ENCODE measurements at places on chromosomes 12 and 14.

GRCh38 chr12:93849946-93850345 lies 172.8 kb downstream of the CRADD start:
- no peak for DNase-seq

GRCh38 chr14:89681086-89682018 lies 264.3 kb upstream of the FOXN3 start:
- peak; percentile 48 for DNase-seq

GRCh38 chr12:83059107-83059506 lies 372.4 kb downstream of the TMTC2 start:
- DNase-seq = no peak

DNA sequence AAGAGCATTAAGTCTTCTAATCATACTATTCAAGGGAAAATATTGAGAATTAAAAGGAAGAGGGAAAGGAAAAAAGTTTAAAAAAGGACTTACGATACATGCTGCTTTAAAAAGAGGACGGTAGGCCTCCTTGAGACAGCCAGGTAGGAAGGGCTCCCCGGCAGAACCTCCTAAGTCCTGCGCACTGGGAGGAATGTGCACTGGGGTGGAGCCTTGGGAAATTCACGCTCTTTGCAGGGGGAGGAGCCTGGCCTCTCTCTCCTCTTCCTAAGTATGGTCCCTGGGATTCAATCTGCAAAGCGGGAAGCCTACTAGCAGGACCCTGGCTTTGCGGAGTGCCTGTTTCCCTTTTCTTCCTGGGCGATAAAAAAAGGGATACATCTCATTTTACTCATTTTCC lies 553.0 kb downstream of the RPS29 start:
- DNase-seq = no peak

DNA sequence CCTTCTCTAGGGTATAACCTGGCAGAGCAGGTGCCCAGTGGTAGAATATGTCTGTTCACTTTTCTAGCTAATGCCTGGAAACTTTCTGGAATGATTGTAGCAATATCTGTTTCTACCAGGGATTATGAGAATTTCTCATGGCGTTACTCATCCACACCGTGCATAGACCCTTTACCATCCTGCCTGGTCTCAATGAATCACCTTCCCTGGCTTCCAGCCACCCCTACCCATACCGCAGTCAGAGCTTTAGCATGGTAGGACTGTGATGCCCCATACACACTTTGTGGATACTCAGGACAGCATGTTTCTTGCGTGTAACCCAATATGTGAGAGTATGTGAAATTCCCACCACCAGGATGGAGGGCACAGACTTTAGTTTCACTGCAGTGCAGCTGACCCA lies 45.4 kb downstream of the TUNAR start:
- no peak for DNase-seq

DNA sequence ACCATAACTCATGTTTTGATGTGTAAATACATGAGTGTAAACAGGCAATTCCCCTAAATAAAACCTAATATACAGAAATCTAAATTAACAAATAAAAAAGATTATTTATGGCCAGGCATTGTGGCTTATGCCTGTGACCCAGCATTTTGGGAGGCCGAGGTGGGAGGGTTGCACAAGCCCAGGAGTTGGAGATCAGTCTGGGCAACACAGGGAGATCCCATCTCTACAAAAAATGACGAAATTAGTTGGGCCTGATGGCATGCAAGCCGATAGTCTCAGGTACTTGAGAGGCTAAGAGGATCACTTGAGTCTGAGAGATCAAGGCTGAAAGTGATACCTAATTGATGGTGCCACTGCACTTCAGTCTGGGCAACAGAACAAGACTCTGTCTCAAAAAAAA lies 48.7 kb downstream of the BCAT1 start:
- no peak for DNase-seq

- peak; percentile 47 for DNase-seq
These were observed 1.2 kb upstream of the TNFAIP2 start for GRCh38 chr14:103121846-103122584.

- no peak for DNase-seq
These were observed 66.9 kb upstream of the ACTN1 start for GRCh38 chr14:69045857-69046475.

- no peak for DNase-seq
These were observed 289.7 kb downstream of the TTC8 start for GRCh38 chr14:89114109-89114508.

GRCh38 chr12:57129889-57130288 lies 1.6 kb downstream of the LRP1 start:
- no peak for DNase-seq

- DNase-seq = peak; percentile 87
These were observed at the start of gene WASHC3 for GRCh38 chr12:102061560-102062418. Gene WASHC3 (minus strand): TSS chr12:102061991. CDS start chr12:102061962, 29 bp downstream.

DNA sequence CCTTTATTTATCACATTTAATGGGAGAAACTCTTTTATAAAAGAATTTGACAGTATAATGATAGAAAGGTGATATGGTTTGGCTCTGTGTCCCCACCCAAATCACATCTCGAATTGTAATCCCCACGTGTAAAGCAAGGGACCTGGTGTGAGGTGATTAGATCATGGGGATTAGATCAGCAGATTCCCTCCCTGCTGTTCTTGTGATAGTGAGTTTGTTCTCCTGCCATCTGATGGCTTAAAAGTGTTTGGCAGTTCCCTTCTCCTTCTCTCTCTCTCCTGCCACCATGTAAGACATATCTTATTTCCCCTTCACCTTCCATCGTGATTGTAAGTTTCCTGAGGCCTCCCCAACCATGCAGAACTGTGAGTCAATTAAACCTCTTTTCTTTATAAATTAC lies 1110.3 kb downstream of the FLRT2 start:
- no peak for DNase-seq

GRCh38 chr12:62915204-62915529 lies 19.8 kb downstream of the PPM1H start:
- DNase-seq = no peak

DNA sequence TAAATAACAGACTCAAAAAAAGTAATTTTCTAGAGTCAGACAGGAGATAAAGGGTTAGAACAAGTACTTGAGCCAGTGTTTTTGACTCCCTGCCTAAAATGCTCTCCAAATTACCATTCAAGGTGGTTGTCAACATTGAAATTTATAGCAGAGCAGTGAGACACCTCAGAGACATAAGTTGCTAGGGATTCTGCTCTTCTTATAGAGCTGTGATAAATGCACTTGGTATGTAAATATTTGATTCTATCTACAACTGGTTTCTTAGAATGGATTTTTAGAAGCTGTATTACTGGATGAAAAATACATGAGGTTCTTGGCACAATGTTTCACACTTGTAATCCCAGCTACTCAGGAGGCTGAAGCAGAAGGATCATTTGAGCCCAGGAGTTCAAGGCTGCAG lies 83.9 kb upstream of the OSBPL8 start:
- DNase-seq = no peak

GRCh38 chr12:116320791-116321217 lies 43.3 kb upstream of the MED13L start:
- DNase-seq = no peak

GRCh38 chr14:52366796-52367315 lies 52.7 kb downstream of the PTGER2 start:
- no peak for DNase-seq

GRCh38 chr14:47539031-47539461 lies 136.4 kb downstream of the MDGA2 start:
- DNase-seq = peak; percentile 10

GRCh38 chr14:59739794-59740193 lies 130.8 kb downstream of the RTN1 start:
- no peak for DNase-seq

DNA sequence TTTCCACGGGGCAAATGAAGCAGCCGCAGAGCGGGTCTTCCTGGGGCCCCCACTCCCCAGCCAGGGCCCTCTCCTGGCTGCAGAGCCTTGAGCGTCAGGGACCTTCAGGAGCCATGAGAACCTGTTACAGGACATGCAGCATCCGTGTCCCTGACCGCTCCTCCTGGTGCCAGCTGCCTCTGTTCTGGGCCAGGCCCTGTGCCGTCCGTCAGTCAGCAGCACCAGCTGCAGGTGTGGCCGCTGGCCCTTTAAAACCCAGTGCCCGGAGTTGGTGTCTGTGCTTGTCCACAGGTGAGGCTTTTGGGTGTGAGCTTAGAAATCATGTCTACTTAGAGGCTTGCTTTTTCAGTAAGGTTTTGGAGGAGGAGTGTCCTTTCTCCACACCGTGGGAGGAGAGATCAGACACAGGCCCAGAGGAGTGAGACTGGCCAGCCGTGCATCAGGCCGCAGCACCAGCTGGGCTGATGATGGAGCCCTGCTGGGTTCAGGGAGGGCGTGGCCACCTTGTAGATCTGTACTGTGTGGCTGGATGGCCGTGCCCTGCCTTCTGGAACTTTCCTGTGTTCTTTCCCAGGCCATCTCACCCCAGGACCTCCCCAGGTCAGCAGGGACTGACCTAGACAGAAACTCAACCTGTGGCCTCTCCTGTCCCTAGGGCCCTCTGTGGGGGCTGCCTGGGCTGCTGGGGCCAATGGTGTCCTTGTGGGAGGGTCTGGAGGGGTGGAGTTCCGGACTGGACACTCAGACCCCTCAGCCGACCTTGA lies 27.1 kb downstream of the AACS start:
- no peak for DNase-seq

- no peak for DNase-seq
These were observed 3.3 kb downstream of the BHLHE41 start for GRCh38 chr12:26121323-26122060.

GRCh38 chr14:78644824-78645559 lies 474.8 kb downstream of the NRXN3 start:
- DNase-seq = no peak

DNA sequence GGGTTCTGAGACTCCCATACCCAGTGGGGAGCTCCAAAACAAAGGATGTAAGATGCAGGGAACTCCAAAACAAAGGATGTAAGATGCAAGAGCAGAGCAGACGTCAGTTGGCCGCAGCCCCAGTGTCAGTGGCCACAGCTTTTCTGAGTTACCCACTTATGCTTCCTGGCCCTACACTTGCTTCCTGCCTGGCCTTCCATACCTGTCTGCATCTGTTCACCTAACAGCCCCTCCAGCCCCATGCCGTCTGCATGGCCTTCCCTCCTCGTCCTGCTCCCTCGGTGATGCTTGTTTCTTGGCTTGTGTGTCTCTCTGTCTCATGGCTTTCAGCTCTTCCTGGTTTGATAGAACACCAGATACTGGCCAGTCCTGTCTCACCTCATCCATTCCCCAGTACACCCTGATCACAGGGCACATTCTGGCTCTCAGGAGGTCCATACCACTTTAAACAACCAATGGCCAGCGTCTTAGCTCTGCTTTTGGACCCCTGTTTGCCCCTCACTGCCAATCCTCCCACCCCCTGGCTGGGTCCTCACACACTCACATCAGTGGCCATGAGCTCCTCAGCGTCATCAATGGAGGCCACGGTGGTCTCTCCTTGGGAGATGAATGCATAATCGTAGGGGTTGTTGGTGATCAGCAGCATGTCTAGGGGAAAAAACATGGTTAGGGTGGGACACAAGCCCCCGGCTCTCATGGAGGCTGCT lies 5.3 kb downstream of the MYH7 start:
- no peak for DNase-seq

- no peak for DNase-seq
These were observed 65.0 kb upstream of the MON2 start for GRCh38 chr12:62401631-62402030.

All from KG1 (cell line).